ENCODE measurements at places on chromosomes 12 and 14. TPM values are rescaled to one million over a fixed set of nuclear protein-coding genes. Genes with fewer than 3 reads are reported as not detected.

Gene PGF
- 2.9 TPM for polyA plus RNA-seq

Gene AQP2
- not detected for polyA plus RNA-seq

Gene KRT5
- not detected for polyA plus RNA-seq

Gene NYNRIN
- polyA plus RNA-seq, result 3.1 TPM

Gene MYH7
- 0.05 TPM for polyA plus RNA-seq

Gene B4GALNT3
- polyA plus RNA-seq, result 2.8 TPM

Gene NXPH4
- polyA plus RNA-seq, result 0.89 TPM

Gene CCDC92
- 0.37 TPM for polyA plus RNA-seq

Gene CHURC1
- 225 TPM for polyA plus RNA-seq

Gene CLEC1B
- polyA plus RNA-seq, result not detected

Gene TXNRD1
- polyA plus RNA-seq, result 108 TPM

Gene LYZ
- 0.16 TPM for polyA plus RNA-seq

Gene SLC6A15
- polyA plus RNA-seq, result 11.7 TPM

Gene OR6J1
- polyA plus RNA-seq, result not detected

Gene SMIM41
- polyA plus RNA-seq, result 0.80 TPM

Gene JDP2
- 12.5 TPM for polyA plus RNA-seq
